ENCODE measurements at places on chromosomes 7 and 10.

DNA sequence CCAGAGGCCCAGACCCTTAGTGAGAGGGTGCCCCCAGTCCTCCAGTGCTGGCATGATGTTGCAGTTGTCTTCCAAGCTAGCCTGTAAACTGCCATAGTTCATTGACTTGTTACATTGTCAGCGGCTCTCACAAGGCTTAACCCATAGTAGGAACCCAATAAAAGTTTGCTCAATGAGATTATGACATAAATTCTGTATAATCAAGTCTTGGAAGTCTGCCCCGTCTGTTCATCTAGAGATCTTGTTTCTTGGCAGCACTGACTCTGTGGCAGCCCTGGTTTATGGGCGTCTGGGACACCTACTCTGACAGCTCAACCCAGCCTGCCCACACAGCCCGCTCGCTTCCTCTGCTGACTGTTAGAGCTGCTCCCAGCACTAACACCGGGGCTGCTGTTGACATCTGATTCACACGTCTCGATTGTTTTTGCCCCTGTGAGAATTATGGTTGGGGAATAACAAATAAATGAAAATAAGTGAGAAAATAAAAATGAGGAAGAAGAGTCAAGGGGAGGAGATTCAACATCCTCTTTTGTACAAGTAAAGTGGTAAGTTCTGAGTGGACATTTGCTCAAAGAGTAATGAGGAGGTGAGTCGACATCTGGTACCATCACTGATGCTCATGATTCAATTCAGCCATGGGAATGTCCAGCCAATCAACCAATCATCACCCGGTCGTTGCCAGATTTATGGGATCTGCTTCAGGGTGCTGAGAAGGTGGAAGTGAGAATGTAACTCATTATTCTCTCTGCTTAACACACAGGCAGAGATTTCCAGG is 160.8 kb downstream of the SPAG6 start:
- DNase-seq: no peak
- H3K36me3 ChIP-seq: no peaks in the 10 kb centered on the region
- H3K4me1 ChIP-seq: no peaks in the 10 kb centered on the region
- no peaks in the 10 kb centered on the region for H3K27me3 ChIP-seq

DNA sequence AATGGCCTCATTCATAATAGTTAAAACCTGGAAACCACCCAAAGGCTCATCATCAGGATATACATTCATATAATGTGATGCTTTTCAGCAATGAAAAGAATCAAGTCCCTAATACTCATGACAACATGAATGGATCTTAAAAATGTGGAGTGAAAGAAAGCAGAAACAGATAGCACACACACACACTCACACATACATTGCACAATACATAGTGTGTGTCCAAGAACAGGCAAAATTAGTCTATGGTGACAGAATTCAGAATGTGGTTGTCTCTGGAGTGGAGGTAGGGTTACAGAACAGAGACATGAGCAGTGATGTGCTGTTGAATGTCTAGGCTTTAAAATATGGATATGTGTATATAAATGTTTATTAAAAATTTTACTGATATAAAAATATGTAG is 419.9 kb upstream of the PCDH15 start:
- H3K36me3 ChIP-seq: no peaks in the 10 kb centered on the region
- no peak overlapping the region for H3K27ac ChIP-seq
- H3K4me3 ChIP-seq: no peak overlapping the region
- no peaks in the 10 kb centered on the region for H3K27me3 ChIP-seq
- no peaks in the 10 kb centered on the region for H3K4me1 ChIP-seq

GRCh38 chr7:4634166-4634565 is 47.9 kb upstream of the FOXK1 start:
- DNase-seq: no peak
- no peaks in the 10 kb centered on the region for H3K4me1 ChIP-seq
- no peaks in the 10 kb centered on the region for H3K36me3 ChIP-seq
- H3K27ac ChIP-seq: no peak overlapping the region
- H3K4me3 ChIP-seq: no peak overlapping the region

DNA sequence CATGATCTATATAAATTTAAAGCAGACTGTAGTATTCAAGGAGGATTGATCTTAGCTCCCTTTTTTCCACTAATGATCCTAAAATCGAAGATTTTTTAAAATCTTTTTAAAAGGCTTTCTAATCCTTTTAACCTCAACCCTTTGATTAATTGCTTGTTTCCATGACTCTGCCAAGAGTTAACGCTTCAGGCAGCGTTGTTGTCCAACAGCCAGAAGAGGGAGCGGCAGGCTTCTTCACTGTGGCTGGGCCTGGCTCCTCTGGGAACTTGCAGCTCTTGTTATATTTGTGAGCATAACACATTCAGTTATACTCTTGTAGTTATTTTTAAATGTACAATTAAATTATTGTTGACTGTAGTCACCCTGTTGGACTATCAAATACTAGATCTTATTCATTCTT is 26.3 kb downstream of the CRCP start:
- H3K4me1 ChIP-seq: no peaks in the 10 kb centered on the region
- no peaks in the 10 kb centered on the region for H3K27me3 ChIP-seq
- peak; percentile 62 for DNase-seq
- no peak overlapping the region for H3K4me3 ChIP-seq
- no peaks in the 10 kb centered on the region for H3K36me3 ChIP-seq

GRCh38 chr10:3452683-3453361 is 280.2 kb upstream of the PITRM1 start:
- DNase-seq: no peak
- no peak overlapping the region for H3K27ac ChIP-seq
- no peaks in the 10 kb centered on the region for H3K27me3 ChIP-seq
- H3K4me1 ChIP-seq: no peaks in the 10 kb centered on the region

DNA sequence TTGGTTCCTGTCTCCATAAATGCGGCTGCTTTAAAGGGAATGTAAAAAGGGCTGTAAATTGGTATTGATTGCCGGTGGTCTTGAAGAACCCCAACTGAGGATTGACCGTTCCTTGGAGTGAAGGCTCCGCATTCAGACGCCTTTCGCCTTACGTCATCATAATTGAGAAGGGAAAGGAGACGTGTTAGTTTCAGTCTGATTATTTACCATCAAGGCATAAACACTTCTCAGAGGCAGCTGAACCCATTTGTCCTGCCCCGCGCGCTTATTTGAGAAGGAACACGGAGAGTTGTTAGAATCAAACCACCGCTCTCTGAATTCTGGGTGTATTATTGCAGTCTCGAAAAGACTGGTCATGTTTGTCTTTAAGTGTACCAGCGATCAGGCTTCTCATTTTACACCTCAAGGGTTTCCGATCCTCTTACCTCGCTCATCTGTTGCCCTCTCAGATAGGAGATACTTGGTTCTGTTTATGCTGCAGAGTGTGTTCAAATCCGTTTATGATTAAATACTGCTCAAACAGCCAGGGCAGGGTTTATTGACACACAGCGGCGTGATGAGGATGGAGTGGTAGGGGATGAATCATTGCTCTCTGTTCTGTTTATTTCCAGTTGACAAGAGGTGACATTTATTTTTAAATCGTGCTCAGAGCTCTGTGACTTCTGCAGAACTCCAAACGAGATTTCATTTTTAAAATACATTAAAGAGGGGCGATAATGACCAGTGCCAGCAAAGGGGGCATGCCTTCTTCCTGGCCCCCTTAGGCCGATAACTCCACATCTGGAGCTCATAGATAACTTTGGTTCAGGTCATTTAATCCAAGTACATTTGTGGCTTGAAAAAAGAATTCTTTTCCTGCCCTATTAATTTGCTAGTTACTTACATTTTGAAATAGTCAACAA is 30.4 kb downstream of the FOXK1 start:
- no peaks in the 10 kb centered on the region for H3K27me3 ChIP-seq
- no peaks in the 10 kb centered on the region for H3K4me1 ChIP-seq
- H3K4me3 ChIP-seq: no peak overlapping the region
- DNase-seq: no peak

DNA sequence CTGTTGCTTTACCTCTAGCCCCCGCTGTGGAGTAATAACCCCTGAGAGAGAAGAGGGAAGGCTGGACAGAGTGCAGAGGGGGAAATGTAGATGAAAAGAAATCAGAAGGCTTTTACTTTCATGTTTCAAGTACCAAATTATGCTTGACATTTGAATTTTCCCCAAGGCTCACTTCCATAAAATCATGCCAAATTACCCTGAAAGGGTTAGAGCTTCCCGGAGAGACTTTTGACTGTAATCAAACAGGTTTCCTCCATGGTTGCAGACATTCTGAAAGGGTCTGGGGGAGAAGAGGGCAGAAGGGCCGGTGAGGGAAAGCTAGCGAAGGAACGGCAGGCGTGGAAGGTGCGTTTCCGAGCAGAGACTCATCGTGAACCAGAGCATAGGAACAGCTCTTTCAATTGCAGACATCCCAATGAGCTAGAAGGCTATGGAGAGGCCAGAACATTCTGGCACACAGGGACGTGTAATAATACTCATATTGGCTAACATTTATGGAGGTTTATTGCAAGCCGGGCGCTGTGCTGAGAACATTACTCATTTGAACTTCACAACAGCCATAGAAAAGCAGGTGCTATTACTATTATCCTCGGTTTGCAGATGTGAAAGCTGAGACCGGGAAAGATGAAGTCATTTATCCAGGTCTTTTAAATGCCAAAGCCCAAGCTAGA is 620.8 kb upstream of the AUTS2 start:
- no peaks in the 10 kb centered on the region for H3K36me3 ChIP-seq
- no peak overlapping the region for H3K4me3 ChIP-seq
- no peak overlapping the region for H3K27ac ChIP-seq

GRCh38 chr10:82759050-82759449 is 884.1 kb downstream of the NRG3 start:
- H3K27ac ChIP-seq: no peak overlapping the region
- no peak overlapping the region for H3K4me3 ChIP-seq
- no peaks in the 10 kb centered on the region for H3K36me3 ChIP-seq
- H3K27me3 ChIP-seq: no peaks in the 10 kb centered on the region
- no peak for DNase-seq

- H3K4me1 ChIP-seq: peaks cover 23% of the 10 kb centered on the region
- no peak for DNase-seq
- H3K27ac ChIP-seq: no peak overlapping the region
- no peaks in the 10 kb centered on the region for H3K36me3 ChIP-seq
- no peaks in the 10 kb centered on the region for H3K27me3 ChIP-seq
Observed at GRCh38 chr10:79188154-79188965, 119.6 kb downstream of the ZMIZ1 start.

GRCh38 chr10:58833771-58834561 is 321.3 kb downstream of the BICC1 start:
- no peak overlapping the region for H3K4me3 ChIP-seq
- no peaks in the 10 kb centered on the region for H3K27me3 ChIP-seq
- no peaks in the 10 kb centered on the region for H3K4me1 ChIP-seq
- DNase-seq: no peak

GRCh38 chr10:86285136-86285790 is 81.3 kb downstream of the GRID1 start:
- no peak for DNase-seq
- H3K27ac ChIP-seq: no peak overlapping the region

DNA sequence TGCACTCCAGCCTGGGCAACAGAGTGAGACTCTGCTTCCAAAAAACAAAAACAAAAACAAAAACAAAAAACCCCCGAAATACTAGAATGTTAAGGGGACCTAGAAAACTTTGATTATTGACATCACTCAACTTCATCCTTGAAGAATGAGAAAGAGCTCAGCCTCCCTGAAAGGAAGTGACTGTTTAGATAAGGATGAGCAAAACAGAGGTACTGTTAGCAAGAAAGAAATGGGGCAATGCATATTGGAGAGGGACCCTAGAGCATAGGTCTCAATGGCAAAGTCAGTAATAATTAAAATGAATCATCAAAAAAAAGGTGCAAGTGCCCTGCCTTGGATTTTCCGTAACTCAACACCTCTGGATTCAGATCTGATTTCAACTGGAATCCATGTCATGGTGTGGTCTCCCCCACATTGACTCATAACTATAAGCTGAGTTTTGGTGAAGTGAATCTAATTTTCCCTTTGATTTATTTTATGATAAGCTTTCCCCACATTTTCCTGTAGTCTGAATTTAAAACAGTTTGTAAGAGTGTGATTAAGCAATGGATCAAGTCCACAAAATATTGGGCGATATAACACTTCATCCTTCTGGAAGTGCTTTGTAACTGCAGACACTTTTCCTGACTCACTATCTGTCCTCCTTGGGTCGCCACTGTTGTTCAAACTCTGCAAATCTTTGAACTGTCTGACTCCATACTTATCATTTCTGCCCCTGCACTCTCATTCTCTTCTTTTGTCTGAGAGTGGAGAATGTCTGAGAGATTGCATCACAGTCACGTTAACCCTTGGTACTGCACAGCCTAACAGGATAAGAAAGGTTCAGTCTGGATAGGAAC is 224.8 kb upstream of the LYZL1 start:
- no peaks in the 10 kb centered on the region for H3K27me3 ChIP-seq
- no peak for DNase-seq
- no peaks in the 10 kb centered on the region for H3K36me3 ChIP-seq
- H3K4me1 ChIP-seq: no peaks in the 10 kb centered on the region
- no peak overlapping the region for H3K27ac ChIP-seq

DNA sequence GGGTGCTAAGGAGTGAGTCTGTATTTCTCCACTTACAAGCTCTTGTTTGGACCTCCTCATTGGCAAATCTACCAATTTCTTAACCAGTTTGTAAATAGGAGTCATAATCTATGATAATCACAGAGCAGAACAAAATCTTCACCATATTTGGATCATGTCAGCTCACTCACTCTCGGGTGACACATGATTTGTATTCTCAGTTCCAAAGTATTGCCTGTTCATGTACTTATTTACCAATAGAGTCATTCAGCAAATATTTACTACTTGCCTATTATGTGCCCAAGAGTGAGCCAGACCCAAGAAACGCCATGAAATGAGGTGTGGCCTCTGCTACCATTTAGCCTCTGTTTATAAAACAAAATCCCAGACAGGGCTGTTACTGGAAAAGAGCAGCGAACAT is 114.8 kb downstream of the TSPAN12 start:
- no peak for DNase-seq
- H3K27me3 ChIP-seq: no peaks in the 10 kb centered on the region
- no peaks in the 10 kb centered on the region for H3K4me1 ChIP-seq
- H3K4me3 ChIP-seq: no peak overlapping the region

GRCh38 chr7:155188357-155188756 is 109.3 kb upstream of the INSIG1 start:
- H3K4me1 ChIP-seq: no peaks in the 10 kb centered on the region
- no peaks in the 10 kb centered on the region for H3K36me3 ChIP-seq
- no peak overlapping the region for H3K27ac ChIP-seq
- H3K27me3 ChIP-seq: no peaks in the 10 kb centered on the region
- no peak for DNase-seq
